Activated naive CD4-positive, alpha-beta T cell (primary cell): ENCODE measurements at places on chromosomes 1 and 21.

DNA sequence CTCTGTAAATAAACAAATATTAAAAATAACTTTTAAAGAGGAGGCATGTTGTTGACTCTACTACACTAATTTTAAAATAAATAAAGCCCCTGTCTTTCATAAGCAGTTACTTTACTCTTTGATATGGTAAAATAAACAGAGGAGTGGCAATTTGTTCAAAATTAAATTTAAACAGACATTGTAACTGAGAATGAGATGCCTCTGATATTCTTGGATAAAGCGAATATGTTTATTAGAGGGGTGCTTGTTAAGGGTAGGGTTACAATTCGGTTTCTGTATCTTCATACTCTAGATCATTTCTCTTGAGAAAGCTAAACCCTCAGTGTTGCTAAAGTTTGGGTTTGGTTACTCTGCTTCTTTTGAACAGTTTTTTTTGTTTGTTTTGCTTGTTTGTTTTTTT is 19.6 kb downstream of the LPAR3 start:
- no peak for DNase-seq

- no peak for DNase-seq
Measured at GRCh38 chr1:15620902-15621682, 3.8 kb downstream of the DDI2 start.

- no peak for DNase-seq
Measured at GRCh38 chr1:15146142-15146680, 7.3 kb upstream of the TMEM51 start.

GRCh38 chr1:171196351-171196750 is 11.3 kb downstream of the FMO2 start:
- no peak for DNase-seq

DNA sequence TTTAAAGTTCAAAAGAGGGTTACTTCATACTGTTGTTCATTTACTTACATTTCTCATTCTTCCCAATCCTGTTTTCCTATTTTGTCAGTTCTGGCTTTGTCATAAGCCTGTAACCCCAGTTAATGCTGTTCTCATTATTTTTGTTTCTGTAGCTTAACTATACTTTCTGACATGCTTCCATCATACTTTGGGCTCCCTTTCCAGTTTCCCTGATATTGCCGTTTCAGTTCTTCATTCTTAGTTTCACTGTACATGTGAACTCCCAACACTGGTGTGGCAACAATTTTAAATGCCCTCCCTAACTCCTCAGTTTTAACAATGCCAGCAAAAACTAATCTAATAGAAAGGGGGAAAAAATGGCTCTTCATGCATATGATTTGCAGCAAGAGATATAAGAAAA is 456.7 kb downstream of the LMO4 start:
- no peak for DNase-seq

GRCh38 chr1:208606959-208607358 is 362.8 kb upstream of the PLXNA2 start:
- no peak for DNase-seq

- no peak for DNase-seq
Measured at GRCh38 chr1:203448521-203449061, 27.0 kb upstream of the PRELP start.
